NCI-H1105 treated with DMSO at 0.1 percent for 48 hours (cell line): ENCODE measurements at places on chromosomes 7 and 10.
A peak's percentile ranks its signal among the peaks of the same experiment; 100 is the strongest.

DNA sequence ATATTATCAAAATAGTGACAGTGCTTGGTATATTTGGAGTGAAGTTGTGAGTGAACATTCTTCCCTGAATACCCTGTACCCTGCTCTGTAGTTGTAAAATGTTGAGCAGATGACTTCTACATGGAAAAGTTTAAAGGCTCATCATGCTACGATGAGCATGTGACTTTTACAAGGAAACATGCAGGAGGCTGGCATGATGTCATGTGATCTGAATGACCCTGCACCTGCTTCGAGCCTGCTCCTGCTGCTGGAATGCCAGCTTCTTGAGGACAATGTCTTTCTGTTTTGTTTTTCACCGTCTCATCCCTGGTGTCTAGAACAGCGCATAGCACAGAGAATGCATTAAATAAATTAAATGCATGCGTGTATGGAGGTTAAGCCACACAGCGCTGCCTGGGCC, 5.4 kb upstream of the INPP5A start:
- DNase-seq = no peak

- DNase-seq = no peak
Measured at GRCh38 chr10:129741280-129741977, 222.6 kb downstream of the EBF3 start.

GRCh38 chr10:125985557-125986240, 89.3 kb downstream of the FANK1 start:
- DNase-seq = no peak

DNA sequence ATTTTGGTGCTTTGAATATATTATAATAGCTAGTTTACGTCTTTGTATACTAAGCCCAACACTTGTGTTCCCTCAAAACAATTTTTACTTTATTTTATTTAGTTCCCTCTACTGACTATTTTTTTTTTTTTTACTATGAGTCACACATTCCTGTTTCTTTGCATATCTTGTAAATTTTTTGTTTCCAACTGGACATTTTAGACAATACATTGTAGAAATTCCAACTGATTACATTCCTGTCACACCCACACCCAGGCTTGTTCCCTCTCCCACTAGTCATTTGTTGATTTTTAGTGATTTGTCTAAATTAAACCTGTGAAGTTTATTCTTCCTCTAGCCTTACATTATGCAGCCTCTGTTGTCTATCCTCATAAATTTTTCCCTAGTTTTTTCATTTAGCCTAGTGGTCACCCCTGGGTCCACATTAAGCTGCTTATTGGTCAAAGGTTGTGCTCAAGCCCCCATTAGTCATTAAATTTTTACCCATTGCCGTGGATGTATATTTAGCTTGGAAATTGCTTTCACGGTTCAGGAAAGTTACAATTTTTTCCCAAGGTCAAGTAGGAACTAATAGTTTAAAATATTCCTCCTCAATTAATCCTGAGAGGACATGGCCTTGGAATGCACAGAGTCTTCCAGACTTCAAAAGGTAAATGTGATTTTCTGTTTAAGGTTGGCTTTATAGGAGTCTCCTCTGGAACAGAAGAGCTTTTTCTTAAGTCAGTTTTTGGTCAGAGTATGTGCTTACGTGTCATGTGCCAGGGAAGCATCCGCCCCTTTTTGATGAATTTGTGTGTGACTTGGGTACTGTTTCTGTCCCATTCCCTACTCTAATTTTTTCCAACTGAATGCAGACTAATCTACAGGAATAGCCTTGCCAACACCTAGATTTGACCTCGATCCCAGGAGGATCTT, 207.6 kb upstream of the TMEM72 start:
- DNase-seq = no peak

DNA sequence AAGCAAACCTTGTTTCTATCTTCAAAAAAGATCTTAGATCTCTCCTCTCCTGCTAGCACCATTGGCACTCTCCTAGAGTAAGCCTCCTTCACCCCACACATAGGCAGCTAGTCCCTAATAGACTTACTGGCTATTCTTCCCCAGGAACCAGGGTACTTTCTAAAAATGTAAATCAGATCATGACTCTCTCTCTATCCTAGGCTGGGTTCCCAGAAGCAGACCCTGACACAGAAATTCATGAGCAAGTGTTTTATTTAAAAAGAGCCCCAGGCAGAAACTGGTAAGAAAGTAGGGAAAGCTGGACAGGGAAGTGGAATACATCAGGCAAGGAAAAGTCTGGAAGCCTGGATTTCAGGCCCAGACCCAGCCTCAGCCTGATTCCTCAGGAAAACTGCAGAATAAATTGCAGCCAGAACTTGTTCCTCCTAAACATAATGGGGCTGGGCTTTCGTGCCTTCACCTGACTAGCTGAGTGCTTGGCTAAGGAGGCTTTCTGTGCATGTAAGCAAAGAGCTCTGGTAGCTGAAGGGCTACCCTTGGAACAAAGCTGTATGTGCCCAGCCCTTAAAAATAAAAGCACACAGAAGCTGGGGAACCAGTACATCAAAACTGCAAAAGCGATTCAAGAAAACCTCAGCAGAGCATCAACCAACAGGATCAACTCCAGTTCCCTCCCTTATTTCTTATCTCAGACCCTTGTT, 18.8 kb upstream of the SORBS1 start:
- no peak for DNase-seq

DNA sequence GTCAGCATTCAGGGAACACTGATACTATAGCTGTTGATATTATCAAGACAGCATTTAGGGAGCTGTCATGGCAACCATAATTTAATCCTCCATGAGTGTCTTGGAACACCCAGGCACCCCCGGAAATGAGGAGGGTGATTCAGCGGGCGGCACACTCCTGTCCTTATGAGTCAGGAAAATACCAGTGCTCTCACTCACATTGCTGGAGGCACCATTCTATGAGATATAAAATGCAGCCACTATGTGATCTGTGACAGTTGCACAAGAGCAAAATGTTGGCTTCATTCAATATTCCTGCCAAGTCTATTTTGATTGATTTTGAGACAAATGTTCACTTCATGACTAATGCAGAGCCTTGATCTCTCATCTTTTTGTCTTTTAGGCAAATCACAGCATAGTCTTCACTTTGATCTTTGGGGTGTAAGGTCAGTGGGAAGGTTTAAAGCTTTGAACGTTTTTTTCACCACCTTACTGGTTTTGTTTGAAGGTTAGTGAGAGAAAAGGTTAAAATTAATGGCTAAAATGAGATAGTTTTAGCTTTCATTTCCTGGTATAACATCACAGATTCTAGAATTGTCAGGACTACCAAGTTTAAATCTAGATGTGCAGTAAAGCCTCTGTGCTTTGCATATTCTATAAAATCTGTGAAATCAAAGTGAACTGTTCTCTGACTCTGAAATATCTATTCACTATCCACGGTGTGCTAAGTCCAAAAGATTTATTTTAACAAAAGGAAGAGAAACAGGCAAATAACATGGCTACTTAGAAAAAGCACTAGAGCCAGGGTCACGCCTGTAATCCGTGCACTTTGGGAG, 12.4 kb upstream of the ARHGAP12 start:
- no peak for DNase-seq

- peak; percentile 28 for DNase-seq
Measured at GRCh38 chr7:108253275-108254044, 123.3 kb upstream of the LAMB4 start.

DNA sequence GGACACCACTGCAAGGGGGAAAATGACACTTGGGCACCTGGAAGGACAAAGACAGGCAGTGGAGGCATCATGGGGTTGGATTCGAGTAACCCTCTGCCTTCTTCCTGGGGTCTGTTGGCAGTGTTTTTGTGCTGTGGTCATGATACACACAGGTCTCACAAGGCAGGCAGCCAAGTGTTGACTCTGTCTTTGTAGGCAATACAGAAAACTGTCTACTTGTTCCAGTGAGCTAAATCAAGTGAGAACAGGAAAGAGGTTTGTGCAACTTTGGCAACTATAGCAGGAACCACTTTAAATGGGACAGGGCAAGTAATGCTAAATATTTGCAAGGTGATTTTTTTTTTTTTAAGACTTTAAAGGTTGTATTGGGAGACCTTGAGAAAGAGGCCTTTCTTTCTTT, 578.6 kb upstream of the GALNT17 start:
- DNase-seq = no peak

GRCh38 chr7:3143869-3144775, 100.5 kb upstream of the CARD11 start:
- no peak for DNase-seq

DNA sequence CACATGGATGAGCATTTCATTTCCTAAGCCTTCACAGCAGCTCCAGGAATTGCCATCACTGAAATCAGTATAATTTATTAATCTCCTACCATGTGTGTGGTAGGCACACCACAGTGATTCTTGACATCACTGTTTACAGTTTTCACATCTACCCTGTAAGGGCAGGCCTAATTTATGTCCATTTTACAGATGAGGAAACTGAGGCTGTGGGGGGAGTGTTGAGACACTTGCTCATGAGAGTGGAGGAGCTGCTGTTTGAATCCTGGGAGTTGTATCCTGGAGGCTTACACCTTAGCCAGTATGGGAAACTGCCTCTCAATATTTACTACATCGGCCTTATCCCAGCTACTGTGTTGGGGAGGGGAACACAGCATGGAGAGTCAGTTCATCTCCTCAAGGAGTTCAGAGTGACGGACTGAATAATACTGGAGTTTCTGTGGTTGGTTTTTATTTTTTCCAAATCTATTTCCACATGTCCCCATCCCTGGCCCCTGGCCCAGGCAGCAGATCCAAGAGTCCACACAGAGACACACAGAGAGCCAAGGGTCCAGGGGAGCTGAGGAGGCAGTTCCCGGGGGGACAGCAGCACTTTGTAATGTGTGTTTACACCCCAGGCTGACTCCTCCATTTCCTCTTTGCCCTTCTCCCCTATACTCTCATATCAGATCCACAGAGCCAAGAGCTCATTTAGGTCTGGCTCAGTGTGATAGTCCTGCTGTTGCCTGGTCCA, 13.2 kb downstream of the UBTD1 start:
- no peak for DNase-seq

GRCh38 chr7:20111821-20112542, 105.2 kb downstream of the MACC1 start:
- DNase-seq = no peak

DNA sequence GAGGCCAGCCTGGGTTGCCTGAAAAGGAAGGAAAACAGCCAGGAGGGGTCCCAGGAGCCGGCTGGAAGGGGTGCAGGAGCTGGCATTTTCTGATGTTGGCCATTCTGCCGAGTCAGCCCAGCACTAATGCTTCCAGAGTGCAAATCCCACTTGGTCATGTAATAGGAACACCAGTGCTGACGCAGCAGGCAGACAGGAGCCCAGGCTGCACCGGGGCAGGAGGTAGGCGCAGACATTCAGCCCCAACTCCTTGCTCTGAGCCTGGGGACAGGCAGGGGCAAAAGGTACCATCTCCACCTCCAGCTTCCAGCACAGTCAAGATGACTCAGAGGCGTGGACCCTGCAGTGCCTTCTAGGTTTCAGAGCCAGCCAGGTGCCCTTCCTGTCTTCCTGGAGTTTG, 10.2 kb upstream of the YWHAG start:
- no peak for DNase-seq

GRCh38 chr7:91285696-91286355, 21.6 kb downstream of the FZD1 start:
- DNase-seq = no peak

DNA sequence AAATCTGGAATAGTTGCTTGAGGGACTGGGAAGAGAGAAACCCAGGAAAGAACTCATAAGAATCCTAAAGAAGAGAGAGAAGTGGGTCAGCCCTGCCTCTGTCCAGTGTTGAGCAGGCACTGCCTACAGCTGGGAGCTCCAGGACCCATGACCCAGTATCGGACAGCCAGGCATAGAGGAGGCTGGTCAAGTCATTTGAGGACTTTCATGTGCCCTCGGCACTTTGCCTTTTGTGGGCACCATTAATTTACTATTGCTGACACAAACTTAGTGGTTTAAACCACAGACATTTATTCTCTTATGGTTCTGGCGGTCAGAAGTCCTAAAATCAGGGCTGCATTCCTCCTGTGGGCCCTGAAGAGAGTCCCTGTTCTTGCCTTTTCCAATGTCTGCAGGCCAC, 60.3 kb downstream of the CPXM2 start:
- DNase-seq = no peak

GRCh38 chr10:131657985-131658330, 242.8 kb upstream of the PPP2R2D start:
- DNase-seq = no peak

DNA sequence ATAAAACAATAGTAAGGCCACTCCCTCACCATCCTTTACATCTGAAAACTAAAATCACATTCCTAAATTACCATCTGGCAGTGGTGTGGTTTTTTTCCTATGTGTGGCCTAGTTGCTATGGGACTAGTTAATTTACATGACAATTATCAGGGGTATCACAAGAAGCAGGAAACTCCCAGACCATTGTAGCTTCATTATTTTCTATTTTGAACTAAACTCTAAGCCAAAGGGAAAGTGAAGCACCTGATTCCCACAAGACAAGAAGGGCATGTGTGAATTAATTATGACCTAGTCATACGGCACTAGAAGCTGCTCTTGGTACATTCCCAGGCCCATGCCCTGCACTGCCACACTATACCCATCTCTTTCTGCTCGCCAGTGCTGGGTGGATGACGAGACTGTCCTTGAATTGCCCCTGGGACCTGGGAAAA, 103.4 kb downstream of the ATXN7L1 start:
- DNase-seq = no peak

DNA sequence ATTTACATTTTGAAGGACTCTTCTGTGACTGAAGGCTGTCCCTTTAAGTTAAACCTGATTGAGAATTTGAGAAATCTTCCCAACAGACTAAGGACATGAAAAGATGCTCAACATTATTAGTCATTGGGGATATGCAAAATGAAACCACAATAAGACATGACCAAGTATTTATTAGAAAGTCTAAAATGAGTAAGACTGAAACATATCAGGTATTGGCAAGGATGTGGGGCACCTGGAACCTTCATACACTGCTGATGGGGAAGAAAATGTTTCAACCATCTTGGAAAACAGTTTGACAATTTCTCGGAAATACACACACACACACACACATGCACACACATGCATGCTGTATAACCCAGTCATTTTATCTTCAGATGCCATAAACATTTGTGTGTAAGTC, 132.1 kb upstream of the CDK6 start:
- no peak for DNase-seq

DNA sequence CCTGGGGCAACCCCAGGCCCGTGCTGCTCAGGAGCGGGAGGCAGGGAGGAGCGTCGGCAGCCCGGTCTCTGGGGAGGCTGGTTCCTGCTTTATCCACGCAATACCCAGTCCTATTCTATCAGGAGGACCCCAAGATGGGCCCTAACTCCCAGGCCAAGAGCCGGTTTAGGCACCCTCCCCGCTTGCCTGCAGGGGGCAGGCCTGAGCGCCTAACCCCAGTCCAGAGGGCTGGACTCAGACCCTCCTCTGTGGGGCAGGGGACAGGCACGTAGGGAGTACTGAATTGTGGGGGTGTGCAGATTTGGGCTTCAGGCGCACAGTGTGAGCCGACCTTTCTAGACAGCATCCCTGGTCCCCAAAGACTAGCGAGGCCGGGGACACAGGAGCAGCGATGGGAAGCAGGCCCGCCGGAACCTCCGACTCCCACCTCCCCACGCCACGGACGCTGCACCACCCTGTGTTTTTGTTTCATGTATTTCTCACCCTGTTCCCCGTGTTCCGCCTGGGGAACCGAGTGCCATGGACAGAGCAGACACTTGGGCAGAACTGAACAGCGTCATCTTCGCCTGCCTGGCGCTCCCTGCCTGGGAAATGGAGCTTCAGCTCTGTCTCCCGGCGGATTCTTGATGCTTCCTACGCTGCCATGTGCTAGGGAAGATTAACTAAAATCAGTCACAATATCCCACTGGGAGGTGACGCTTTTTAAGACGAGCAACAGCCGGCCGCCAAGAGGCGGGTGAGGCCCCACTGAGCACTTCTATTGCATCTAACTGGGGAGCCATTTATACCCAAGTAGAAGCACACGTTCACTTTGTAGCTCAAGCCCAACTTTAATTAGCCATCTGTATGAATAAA, 5.3 kb downstream of the NUDT1 start:
- no peak for DNase-seq

GRCh38 chr10:125159932-125160855, at the start of gene CTBP2:
Gene CTBP2, minus strand, starts transcription at chr10:125160563.
- DNase-seq = peak; percentile 24
